ENCODE measurements at places on chromosomes 3 and 15.

GRCh38 chr3:152398495-152398894 lies 129.8 kb downstream of the MBNL1 start:
- DNase-seq: no peak

GRCh38 chr3:126816298-126816697 lies 112.3 kb downstream of the CHCHD6 start:
- no peak for DNase-seq

DNA sequence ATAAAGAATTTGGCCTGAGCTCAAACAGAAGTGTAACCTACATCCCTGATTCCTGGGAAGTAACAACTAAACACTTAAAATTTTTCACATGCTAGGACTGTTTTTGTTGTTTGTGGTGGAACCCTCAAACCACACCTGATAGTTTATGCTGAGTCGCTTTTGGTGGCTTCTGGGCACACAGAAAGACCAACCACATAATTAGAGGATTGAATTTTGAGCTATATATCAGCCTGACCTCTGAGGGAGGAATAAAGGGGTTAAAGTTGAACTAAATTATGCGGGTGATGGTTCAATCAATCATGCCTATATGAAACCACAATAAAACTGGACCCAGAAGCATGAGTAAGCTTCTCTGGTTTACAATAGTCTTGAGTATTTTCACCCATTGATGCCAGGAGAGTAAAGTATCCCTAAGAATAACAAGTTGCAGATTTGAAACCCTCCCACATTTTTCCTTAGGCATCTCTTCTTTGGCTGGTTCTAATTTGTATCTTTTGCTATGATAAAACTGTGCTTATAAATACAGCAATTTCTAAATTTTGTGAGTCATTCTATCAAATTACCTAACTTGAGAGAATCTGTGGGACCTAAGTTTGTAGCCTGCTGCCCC lies 1304.5 kb upstream of the GBE1 start:
- DNase-seq: no peak

DNA sequence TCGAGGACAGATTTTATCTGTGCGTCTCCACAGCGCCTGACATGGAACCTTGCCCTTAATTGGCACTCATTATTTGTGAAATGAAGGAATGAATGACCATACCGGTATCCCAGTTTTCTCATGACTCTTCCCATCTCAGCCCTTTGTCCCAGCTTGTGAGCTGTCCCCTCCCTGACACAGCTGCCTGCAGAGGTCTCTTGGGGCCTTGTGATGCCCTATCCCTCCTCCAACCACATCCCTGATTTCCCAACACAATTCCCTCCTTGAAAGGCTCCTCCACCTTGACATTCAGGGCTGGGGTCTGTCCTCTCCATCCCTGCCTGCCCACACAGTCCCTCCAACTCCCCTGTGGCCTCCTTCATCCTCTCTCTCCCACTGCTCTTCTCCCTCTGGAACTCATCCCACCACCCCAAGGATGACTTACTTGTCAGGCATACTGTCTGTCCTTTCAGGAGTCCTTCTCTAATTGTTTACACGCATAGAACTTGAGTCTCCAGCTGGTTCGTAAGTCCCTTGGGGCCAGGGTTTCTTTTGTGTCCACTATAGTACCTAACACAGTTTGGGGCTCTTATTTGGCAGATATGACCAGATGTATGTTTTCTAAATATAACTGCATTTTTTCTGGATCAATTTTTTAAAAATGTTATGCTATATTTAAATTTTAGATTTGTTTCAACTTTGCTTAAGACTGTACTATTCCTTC lies 35.6 kb upstream of the FILIP1L start:
- DNase-seq: no peak

GRCh38 chr3:104316118-104316517 lies 1050.6 kb upstream of the ALCAM start:
- no peak for DNase-seq
